Posterior vena cava (tissue), 2 donors: ENCODE measurements at places on chromosomes 7 and 10. TPM values are rescaled to one million over a fixed set of nuclear protein-coding genes. Genes with fewer than 3 reads are reported as not detected.

The VSTM4 gene
- total RNA-seq: 14.9 TPM

The CYP2W1 gene
- total RNA-seq: not detected

The RSPH10B2 gene
- total RNA-seq: 0.33 TPM

The NACAD gene
- 10.4 TPM for total RNA-seq

The IDI2 gene
- not detected for total RNA-seq

The NPC1L1 gene
- total RNA-seq: 0.14 TPM

The GNGT1 gene
- not detected for total RNA-seq

The MYL7 gene
- 1.4 TPM for total RNA-seq
